ENCODE measurements at places on chromosomes 1 and 21.

DNA sequence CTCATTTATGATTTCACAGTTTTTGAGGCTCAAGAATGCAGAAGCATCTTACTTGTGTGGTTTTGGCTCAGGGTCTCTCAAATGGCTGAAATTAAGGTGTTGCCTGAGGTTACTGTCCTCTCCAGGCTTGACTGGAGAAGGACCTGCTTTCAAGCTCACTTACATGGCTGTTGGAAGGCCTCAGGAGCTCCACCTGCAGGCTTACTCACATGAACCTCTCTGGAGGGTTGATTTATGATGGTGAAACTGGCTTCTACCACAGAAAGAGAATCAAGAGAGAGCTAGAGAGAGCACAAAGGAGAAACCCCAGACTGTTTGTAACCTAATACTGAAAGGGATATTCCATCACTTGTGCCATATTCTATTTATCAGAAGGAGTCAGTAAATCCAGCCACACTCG lies 6.2 kb upstream of the KCNK2 start:
- DNase-seq: no peak

DNA sequence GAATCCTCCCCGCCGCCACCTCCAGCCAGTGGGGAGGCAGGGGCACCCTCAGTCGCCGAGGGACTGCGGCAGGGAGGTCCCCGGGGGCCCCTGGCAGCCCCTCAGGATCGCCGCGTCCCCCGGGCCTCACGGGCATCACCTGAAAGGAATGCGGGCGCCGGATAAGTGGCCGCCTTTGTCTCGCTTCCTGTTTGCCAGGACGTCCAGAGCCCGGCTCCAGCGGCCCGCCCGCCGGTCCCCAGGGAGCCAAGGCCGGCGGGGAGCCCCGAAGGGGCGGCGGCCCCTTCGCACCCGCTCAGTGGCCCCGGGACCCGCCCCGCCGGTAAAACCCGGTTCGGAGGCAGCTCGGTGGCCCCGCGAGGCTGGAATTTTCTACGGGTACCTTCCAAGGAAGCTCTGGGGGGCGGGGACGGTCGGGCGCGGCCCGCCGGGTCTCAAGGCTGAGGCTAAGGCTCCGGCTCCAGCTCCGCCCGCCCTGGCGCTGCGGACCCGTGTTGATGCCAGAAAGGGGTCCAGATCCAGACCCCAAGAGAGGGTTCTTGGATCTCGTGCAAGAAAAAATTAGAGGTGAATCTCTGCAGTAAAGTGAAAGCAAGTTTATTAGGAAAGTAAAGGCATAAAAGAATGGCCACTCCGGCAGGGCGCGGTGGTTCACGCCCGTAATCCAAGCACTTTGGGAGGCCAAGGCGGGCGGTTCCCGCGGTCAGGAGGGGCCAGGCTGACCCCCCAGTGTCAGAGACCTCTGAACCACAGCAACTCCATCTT lies 12.6 kb downstream of the TINAGL1 start:
- no peak for DNase-seq

DNA sequence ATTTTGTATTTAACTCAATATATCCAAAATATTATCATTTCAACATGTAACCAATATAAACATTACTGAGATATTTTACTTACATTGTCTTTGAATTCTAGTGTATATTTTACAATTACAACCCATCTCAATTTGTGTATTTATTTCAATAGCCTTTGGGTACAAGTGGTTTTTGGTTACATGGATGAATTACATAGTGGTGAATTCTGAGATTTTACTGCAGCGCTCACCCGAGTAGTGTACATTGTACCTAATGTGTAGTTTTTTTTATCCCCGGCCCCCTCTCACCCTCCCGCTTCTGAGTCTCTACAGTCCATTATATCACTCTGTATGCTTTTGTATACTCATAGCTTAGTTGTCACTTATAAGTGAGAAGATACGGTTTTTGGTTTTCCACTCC lies 117.0 kb upstream of the GALNT2 start:
- no peak for DNase-seq

GRCh38 chr21:41808094-41808493 lies 41.2 kb upstream of the RIPK4 start:
- no peak for DNase-seq

GRCh38 chr1:74933500-74933899 lies 200.5 kb downstream of the TYW3 start:
- DNase-seq: no peak

GRCh38 chr1:119814288-119814687 lies 3.0 kb upstream of the REG4 start:
- no peak for DNase-seq

DNA sequence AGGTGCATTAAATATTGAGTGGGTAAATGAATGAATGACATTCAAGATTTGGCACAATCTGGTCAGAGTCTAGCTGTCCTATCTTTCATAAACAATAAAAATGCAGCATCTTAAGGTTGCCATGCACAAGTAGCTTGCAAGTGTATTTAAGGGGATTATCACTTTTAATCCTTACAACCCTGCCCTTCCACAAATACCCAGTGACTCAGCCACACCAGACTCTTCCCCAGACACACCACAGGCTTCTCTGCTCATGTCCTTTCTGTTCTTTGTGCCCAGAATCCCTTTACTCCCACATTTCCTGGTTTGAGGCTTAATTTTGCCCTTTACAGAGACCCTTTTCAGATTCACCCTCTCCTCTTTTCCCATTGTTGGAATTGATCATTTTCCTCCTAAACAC lies 59.8 kb downstream of the KIRREL1 start:
- no peak for DNase-seq

DNA sequence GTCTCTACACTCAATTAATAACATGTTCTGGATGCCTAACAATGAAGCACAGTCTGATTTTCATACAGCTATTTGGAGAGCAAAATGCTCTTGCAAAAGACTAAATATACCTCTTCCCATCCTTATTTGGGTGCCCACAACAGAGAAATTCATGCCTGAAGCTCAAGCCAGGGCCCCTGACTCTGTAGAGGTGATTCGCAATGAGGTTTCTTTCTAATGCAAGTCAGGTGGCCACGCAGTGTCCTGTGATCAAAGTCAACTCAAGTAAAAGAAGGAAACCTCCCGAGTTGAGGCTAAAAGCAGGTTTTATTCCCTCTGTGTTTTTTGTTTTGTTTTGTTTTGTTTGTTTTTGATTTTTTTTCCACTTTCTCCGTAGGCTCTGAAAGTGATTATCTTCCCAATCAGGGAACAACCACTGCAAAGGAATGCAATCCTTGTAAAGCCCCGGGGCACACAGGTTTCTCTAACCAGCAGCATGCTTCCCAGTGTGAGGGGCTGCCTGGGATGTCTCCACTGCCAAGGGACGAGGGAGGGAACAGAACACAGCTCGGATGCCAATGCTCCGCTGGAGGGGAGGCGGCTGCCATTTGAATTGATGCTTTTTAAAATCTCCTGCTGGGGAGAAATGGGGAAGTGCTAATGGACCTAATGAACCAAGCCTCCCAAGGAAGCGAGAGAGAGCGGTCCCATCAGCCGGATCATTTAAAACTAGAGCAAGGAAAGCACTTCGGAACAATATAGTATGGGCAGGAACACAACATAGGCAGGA lies 73.8 kb upstream of the SSX2IP start:
- no peak for DNase-seq

DNA sequence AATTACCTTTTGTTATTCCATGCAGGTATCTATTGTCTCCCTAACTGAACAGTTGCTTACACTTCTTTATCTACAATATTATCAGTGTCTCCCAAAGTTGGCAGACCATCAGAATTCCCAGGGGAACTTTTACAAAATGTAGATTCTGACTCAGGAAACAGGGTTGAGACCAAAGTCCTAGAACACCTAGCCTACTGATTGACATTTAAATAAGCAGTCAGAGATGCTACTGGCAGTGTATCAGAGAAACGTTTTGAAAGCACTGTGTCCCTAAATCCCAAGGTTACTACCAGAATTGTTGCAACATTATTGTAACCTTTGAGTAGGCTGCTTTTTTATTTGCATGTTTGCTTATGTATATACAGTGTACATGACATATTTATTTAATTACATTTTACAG lies 1.8 kb upstream of the F5 start:
- no peak for DNase-seq

GRCh38 chr21:45366931-45367401 lies 38.0 kb upstream of the COL18A1 start:
- DNase-seq: no peak

DNA sequence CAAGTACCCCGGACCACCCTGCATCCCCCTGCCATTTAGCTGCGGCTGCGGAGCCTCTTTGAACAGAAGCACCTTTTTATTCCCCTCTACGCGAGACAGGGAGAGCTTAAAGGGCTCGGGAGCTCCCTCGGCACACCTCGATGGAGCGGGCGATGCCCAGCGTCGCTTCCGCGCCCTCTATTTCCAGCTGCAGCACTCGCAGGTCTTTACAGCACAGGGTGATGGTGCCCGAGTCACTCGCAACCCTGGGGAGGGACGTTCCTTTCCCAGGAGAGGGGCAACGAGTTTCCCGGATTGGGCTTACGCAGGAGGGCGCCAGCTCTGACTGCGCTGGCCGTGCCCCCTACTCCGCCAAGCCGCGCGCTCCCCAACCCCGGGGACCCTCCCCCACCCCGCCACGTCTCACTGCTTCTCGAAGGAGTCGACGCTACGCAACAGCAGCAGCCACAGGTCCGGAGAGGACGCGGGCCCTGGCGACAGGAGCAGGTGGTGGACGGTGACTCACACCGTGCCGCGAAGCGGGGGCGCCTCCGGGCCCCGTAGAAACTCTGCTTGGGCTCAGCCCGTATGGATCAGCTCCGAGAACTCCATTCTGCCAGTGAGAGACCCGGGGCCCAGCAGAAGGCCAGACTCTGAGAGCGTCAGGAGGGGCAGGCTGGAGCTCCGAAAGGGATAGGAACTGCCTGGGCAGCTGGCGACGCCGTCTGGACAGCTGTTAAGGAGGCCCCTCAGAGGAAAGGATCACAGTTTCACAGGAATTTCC lies 5.8 kb upstream of the FAM167B start:
- DNase-seq: no peak

GRCh38 chr1:216221260-216221700 lies 202.0 kb downstream of the USH2A start:
- no peak for DNase-seq

DNA sequence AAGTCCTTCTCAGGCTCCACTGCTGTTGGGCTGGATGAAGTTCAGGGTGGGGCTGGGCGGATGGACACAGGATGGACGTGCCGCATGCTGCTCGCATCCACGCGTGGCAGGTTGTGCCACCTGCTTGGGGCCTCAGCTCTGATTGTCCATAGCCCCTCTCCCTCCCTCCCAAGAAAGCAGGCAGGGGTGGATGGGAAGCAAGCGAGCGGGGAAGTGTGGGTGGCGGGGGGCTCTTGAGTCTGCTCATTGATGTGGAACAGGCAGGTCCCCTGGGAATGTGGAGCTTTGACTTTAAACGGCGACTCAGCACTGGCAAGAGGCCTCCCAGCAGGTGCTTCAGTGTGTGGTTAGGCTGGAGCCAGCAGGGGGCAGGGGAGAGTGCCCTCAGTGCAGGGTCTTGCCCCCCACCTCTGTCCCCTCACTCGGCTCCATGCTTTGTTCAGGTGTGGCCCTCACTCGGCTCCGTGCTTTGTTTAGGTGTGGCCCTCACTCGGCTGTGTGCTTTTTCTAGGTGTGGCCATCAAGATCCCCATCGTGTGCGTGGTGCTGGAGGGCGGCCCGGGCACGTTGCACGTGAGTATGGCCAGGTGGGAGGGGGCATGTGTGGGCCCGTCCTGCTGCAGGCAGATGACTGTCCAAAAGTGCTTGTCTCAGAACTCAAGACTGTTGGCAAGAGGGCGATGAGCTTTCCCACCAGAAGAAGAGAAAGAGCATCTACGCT lies 23.9 kb downstream of the TRPM2 start:
- no peak for DNase-seq

- DNase-seq: no peak
Measured at GRCh38 chr1:75611014-75611413, at the start of gene SLC44A5. TSS of gene SLC44A5 (minus strand) at chr1:75611114. CDS start at chr1:75541447, 69,667 bp downstream.

DNA sequence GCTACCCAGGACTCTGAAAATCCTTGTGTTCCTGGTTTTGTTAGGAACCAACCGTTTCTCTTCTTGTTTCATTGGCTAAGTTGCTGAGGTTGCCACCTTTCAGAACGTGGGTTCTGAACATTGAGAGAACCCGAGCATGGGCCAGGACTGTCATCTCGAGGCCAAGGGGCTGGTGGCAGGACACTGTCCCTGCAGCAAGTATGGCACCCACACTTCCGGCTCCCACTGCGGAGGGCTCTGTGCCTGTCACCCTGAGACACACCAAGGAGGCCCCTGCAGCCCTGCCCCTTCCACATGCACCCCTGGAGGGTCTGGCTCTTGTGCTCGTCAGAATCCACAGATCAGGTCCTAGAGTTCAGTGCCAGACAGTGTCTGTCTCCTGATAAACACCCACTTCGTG lies 39.1 kb upstream of the LRRC3 start:
- no peak for DNase-seq

GRCh38 chr1:19206947-19207346 lies 3.1 kb downstream of the UBR4 start:
- no peak for DNase-seq

DNA sequence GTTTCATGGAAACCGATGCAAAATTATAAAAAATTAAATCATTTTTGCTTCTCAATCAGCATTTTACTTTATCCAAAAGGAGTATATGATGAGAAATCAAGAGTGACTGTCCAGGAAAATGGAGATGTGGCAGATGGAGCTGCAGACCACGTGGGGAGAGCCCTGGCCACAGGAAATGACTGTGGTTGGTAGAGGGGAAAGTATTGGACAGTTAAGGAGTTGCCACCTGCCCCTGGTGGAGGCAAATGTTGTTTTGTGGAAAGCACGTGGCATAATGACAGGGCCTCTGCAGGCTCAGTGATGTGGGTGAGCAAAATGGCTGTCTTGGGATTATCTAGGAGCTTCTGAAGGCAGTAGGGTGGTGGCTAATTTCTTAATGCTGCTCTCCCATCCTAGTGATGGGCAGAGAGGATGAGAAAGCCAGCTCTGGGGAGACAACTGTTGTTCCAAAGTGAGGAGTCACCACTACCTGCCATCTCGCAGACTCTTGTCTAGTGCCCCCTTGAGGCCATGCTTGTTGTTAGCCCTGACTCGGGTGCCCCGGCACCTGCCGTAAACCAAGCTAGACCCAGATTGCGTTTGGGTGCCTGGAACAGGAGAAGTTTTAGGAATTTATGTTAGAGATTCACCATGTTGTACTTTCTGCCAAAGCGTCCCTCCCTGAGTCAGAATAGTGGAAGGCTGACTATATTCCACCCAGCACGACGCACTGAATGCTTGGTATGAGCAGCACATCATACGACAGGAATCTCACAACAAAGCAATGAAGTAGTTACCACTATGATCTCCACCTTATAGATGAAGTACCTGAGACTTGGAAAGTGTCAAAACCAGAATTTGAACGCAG lies 144.0 kb downstream of the ROR1 start:
- no peak for DNase-seq

DNA sequence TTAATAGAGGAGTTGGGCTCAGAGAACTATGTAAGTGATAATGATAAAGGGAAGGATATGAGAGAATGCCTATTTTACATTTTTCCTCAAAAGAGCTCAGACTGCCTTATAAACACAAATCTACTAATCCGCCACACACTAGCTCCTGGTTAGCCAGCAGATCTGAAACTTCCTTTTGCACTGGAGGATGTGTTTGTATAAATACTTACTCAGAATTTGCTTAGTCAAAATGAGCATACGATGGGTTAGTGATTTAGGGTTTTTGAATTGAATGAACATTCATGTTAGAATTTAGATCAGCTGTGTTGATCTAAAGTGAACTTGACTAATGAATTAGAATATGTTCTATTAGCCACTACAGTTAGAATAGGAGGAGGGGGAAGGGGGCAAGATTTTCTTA lies 9.1 kb upstream of the IER5 start:
- DNase-seq: no peak

GRCh38 chr1:150121236-150121862 lies 28.4 kb upstream of the PLEKHO1 start:
- DNase-seq: no peak

All from stimulated activated CD8-positive, alpha-beta memory T cell treated with anti-CD3 and anti-CD28 coated beads, Interleukin-7, amount 100 ng/mL, for 1 hour (primary cell).